Stimulated activated CD8-positive, alpha-beta memory T cell treated with anti-CD3 and anti-CD28 coated beads, Interleukin-7, amount 100 ng/mL, for 48 hours (primary cell): ENCODE measurements at places on chromosomes 11 and 22.

GRCh38 chr11:134470238-134470637 is 58.2 kb upstream of the B3GAT1 start:
- no peak for DNase-seq

- no peak for DNase-seq
Observed at GRCh38 chr11:65857500-65857852, 504 bp downstream of the CFL1 start.

- no peak for DNase-seq
Observed at GRCh38 chr11:132904607-132905006, 627.7 kb downstream of the OPCML start.

DNA sequence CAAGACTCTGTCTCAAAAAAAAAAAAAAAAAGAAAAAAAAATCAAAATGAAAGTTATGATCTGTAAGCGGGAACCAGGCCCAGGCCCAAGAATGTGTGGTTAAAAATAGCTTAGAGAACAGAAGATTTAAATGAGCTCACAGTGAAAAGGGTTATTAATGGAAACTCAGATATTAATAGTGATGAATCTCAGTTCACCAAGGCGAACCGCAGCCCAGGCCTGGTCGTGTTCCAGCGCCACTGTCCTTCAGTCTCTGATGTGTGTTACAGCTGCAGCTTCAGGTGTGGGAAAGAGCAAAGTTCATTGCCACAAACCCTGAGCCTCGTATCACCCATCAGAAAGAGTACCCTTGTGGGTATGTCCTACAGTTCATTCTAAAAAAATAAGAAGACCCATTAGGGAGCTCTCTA is 107.1 kb downstream of the GAB2 start:
- DNase-seq: no peak

- DNase-seq: no peak
Observed at GRCh38 chr22:31905356-31905755, 39.0 kb upstream of the YWHAH start.

DNA sequence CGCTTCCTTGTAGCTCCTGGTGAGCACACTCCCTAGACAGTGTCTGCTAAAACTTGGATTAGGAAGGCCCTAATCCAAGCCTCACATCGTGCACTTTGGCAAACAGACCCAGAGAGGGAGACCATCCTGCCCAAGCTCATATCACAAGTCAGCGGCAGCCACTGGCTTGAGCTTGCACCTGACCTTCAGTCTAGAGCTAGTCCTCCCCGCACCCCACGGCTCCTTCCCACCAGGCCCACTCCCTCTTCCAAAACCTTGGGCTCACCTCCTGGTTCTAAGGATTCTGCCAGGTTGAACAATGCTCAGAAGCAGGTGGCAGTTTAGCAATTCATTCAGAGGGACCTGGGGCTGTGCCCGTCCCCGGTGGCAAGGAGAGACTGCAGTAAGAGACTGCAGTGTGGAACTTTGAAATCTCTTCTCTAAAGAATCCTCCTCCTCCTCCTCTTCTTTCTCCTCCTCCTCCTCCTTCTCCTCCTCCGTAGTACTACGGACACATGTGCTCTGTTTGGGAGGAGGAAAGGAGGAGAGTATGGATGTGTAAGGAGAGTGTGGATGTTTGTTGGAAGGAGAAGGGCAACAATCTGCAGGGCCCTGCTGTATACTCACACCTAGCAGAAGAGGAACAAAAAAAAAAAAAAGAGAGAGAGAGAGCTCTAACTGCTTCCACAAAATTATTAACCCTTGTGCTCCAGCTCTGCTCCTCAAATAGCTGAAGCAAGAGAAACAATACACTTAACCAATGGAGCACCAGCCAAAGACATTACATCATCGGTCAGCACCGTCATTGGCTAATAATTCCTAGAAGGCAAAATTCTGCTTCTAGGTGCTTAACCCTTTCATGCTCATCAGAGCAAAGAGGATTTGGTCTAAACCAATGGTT is 6.0 kb downstream of the SYN3 start:
- DNase-seq: no peak

GRCh38 chr11:19546325-19546724 is 166.3 kb upstream of the NAV2 start:
- no peak for DNase-seq

GRCh38 chr11:47766509-47767227 is 473 bp downstream of the FNBP4 start:
- peak; percentile 49 for DNase-seq

- DNase-seq: no peak
Observed at GRCh38 chr22:43171019-43171491, 15.9 kb downstream of the TTLL12 start.

DNA sequence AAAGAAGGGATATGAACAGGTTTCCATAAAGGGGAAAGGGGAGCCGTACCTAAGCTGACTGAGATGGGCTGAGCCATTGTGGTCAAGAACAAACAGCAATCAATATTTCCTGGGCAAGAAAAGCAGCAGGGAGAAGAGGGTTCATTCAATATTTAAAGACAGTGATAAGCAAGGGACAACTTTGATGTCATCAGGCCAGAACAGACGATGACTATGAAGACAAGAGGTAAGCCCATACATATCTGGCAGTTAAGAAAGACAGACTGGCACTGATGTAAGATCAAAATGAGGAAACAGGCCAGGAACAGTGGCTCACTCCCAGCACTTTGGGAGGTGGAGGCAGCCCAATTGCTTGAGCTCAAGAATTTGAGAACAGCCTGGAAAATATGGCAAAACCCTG is 2.4 kb downstream of the OR5A2 start:
- DNase-seq: no peak

DNA sequence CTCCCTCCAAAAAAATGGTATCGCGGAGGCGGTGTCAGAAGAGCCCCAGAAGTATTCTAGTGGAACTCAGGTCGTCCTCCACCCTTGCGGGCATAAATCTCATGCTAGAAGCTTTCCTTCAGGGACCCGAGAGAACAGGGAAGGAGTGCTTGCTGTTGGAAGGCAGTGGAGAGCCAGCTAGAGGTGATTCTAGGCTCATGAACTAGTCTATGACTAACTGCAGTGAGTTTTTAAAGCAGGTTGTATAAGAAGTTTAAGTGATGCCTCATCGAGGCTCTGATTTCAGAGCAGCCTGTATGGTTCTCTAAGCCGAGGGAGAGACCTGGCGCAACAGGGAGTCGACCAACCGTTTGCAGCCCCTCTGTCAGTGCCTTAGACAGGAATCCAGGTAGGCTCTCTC is 85.7 kb downstream of the TBC1D22A start:
- DNase-seq: no peak

- no peak for DNase-seq
Observed at GRCh38 chr11:2509481-2510001, 64.7 kb downstream of the KCNQ1 start.

DNA sequence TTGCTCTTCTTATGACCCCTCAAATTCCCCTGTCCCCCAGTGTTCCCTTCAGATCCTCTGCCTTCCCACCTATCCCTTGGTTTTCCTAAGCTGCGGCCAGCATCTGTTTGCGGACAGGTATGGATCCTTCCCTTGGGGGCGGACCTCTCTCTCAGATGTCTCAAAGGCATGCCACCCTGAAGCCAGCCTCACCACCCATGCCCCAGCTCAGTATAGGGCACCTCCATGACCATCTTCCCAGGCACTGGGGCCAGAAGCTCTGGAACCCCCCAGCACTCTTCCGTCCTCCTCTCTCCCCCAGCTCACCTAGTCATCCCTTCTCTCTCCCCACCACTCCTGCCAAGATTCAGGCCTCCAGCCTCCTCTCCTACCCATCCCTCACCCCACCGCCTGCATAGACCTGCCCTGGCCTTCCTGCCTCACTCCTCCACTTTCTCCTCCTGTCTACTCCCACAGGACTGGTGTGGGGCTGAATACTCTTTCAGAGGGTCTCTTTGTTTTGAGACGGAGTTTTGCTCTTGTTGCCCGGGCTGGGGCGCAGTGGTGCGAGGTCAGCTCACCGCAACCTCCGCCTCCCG is 2.2 kb downstream of the LRRC75B start:
- DNase-seq: no peak

- DNase-seq: no peak
Observed at GRCh38 chr11:65003282-65003681, 6.5 kb upstream of the BATF2 start.

- no peak for DNase-seq
Observed at GRCh38 chr11:93623179-93623578, 38.3 kb upstream of the CEP295 start.

DNA sequence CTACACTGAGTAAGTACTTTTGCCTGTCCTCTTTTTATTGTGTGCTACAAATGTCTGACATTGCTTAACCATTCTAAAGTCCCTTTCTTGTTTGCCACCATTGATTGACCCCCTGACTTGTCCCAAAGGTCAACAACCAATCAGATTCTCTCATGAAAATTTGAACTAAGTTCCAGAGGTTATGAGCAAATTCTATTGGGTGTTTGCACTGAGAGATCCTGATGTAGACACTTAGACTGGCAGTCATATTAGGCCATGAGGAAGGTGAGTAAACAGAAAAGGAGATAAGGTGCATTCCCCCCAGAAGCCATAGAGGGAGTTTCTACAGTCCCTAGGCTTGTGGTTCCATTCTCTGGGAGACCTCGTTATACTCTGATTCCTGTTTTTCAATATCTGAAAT is 101.3 kb upstream of the E2F8 start:
- no peak for DNase-seq

DNA sequence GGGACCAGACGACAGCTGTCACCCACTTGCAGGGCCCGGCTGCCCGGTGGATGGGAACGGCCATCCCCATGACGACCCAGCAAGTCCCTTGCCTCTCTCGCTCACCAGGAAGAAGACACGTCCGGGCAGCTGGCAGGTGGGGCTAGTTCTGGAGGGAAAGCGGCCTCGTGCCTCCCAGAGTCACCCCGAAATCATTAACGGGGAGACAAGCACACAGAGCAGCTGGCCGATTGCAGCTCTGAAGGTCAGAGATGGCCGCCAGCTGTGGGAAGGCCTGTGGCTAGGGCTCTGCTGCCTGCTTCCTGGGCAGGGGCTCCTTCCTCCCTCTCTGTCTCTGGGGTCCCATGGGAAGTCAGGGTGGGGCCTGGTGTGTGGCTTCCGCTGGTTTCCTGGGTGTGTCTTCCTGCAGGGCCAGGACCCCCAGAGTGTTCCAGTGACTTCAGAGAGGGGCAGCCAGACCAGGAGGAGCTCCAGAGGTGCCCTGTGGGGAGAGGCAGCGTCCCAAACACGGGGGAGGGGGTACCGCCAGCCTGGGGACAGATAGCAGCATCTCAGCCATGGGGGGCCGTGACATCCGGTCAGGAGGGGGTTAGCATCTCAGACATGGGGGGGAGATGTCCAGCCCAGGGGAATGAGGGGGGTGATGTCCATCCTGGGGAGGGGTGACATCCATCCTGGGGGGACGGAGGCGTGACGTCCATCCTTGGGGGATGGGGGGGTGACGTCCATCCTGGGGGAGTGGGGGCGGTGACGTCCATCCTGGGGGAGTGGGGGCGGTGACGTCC is 114.9 kb downstream of the KCNQ1 start:
- DNase-seq: no peak

DNA sequence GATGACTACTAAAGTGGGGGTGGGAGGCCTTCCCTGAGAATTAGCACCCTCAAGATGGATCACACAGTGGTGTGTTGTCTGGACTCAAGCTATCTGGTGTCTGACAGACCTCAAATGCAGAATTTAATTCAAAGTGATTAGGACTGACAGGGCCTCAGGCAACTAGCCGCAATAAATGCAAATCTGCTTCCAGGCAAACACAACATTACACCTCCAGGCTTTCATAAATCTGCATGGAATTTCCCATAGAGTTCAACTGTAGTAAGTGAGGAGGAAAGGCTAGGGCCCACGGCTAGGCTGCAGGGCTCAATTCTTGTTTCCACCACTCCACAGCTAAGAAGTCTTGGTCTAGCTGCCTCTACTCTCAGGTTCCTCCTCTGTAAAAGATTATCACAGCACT is 331.4 kb downstream of the LARGE1 start:
- no peak for DNase-seq

- DNase-seq: no peak
Observed at GRCh38 chr11:125881291-125881690, 6.2 kb upstream of the HYLS1 start.

DNA sequence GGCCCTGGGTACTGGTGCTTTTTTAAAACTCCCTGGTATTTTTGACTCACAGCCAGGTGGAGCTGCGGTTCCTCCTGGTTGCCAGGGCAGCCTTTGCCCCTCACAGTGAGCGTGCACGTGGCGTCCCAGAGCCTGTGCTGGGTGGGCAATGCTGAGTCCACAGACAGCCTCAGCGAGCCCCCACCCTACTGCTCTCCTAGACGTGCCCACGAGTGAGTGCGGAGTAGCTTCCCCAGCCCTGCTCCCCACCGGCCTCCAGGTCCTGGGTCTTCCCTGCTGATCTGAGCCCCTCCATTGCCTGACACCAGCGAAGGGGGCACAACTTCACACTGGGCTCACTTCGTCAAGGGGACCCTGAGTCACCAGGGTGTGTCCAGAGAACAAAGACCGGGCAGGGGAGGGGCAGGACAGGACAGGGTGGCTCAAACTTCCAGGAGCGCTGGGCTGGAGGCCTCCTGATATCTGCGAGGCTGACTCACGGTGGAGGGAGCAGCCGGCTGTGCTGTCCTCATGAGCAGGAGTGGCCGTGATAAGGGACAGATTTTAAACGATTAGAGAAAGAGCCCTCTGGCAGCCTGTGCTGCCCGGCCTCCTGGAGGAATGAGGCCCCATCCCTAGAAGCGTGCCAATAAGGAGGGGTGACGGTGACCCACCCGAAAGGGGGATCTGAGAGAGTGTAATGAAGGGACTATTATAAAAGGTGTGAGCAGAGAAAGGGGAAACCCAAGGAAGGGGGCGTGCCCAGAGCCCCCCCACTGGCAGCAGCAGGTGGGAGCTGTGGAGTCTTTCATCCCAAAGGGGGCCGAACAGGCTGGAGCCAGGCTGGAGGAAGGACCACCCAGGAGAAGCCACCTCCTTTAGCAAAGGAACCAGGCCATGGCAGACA is 129.3 kb upstream of the FGF3 start:
- DNase-seq: no peak

DNA sequence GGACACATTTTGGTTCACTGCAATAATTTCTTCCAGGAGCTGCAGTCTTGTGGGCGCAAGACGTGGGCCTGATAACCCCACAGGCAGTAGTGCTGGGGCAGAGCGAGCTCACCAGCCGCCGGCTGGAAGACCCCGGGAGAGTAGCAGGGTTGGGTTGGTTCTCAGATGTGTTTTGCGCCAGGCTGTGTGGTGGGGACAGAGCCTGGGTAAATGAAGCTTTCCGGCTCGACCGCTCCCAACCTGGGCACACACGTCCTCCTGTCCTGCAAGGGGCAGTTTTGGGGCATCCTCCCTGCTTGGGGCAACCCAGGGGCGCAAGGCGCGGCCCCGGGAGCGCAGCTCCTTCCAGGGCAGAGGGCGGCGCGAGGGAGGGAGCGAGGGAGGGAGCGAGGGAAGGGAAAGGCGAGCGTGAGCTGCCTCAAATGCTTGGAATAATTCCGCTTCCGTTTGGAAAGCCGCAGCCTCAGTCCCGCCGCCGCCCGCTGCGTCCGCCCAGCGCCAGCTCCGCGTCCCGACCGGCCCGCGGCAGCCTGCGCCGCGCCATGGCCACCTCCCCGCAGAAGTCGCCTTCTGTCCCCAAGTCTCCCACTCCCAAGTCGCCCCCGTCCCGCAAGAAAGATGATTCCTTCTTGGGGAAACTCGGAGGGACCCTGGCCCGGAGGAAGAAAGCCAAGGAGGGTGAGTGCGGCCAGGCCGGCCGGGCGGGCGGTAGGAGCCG is at the start of gene PARVA:
Gene PARVA (plus strand): TSS at position 466 of the 718 bp plus-strand sequence. CDS start 77 bp downstream, at position 543.
- DNase-seq: no peak
